Amniotic stem cell (primary cell): ENCODE measurements at places on chromosomes 4 and X.
A peak's percentile ranks its signal among the peaks of the same experiment; 100 is the strongest.

DNA sequence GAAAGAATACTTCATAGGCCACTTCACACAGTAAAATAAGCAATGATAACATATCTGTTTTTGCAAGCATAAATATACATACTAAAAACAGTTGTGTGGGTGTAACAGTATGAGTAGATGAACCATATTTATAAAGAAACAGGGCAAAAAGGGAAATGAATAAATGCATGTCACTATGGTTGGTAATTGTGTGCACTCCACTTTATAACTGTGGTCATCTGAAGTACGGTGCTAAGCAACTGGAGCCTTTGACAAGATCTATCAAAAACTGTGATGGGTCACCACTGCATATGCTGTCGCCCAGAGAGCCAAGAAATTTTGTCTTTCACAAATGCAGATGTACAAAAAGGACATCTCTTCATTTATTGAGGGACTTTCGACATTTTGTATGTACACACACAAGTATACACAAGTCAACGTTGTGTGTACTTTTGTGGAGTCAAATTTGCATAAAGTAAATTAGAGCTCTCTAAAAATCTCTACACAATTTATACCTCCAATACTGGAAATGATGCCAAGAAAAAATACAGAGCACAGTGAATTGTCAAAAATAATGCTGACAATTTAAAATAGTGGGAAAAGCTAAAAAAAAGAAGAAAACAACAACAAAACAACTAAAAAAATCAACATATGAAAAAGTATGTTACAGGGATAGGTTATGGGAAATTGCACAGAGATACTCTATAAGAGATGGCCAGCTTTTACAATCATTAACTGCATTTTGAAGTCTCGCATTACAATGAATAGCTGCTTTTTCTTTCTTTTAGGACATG, 123.1 kb upstream of the ENPEP start:
- no peak for DNase-seq

DNA sequence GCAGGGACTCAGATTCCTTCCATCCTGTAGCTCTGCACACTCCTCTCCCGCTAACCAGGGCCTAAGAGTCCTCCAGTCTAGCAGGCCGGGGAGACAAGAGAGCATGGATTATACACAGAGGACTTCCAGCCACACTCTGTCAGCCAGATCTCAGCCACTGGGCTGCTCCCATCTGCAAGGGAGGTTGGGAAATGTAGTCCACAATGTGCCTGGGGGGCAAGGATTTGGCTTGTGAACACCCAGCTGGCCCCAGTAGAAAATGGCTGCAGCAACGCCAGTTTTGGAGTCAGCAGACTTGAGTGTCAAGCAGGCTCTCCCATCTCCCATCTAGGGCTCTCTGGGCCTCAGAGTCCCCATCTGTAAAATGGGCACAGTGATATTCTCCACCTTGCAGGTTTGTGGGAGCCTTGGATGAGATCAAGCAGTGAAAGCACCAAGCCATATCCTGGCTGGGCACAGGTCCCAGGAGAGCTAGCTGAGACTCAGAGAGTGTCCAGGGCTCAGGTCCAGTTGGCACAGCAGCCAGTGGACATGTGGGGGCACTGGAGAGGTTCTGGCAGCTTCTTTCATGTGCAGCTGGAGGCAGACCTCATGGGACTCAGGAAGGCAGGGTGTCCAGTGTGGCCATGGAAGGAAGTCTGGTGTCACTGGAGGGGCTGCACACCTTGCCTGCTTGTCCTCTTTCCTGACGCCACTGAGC, 14.6 kb downstream of the PSAPL1 start:
- DNase-seq, result no peak

GRCh38 chr4:90689739-90690138, 562.5 kb downstream of the CCSER1 start:
- no peak for DNase-seq

GRCh38 chr4:164413743-164414142, 340.2 kb upstream of the SMIM31 start:
- no peak for DNase-seq

- DNase-seq, result no peak
These were observed 95.6 kb upstream of the CBR4 start for GRCh38 chr4:169105620-169106019.

DNA sequence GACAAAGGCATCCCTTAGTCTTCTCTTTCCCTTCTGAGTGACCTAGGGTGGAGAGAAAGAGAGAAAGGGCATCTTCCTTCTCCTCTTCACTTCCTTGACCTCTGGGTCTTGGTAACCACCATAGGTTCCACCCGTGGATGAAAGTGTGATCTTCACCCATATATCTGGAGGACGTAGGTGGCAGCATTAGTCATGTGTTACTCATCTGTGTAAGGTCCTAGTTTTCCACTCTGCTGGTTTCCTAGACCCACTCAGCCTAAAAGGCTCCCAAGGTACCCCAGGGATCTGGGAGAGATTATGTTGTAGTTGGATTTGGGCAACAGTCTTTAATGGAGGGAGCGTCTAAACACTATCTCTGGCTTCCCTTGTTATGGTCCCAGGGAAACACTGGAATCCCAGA, 45.5 kb upstream of the RAB9B start:
- no peak for DNase-seq

GRCh38 chrX:17964871-17965270, 103.8 kb upstream of the RAI2 start:
- DNase-seq, result no peak

GRCh38 chr4:161256716-161257115, 907.1 kb downstream of the FSTL5 start:
- no peak for DNase-seq

GRCh38 chrX:19064175-19064574, 58.1 kb downstream of the ADGRG2 start:
- DNase-seq, result no peak

- no peak for DNase-seq
These were observed 213.7 kb downstream of the AFAP1 start for GRCh38 chr4:7725951-7726350.

DNA sequence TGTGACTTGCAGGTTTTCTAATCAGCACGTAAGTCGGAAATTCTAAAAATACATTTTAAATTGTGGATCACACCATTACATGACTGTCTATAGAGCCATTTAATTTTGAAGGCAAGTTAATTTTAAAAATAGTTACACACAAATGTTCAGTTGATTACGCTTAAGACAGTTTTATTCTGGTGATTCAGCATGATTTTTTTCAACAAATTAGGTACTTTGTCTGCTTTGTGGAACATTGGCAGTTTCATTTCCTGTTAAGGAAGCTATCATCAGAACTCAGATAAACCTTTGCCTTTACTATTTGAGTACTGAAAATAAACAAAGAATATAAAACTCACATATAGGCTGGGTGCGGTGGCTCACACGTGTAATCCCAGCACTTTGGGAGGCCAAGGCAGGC, 19.5 kb downstream of the SAT1 start:
- no peak for DNase-seq

DNA sequence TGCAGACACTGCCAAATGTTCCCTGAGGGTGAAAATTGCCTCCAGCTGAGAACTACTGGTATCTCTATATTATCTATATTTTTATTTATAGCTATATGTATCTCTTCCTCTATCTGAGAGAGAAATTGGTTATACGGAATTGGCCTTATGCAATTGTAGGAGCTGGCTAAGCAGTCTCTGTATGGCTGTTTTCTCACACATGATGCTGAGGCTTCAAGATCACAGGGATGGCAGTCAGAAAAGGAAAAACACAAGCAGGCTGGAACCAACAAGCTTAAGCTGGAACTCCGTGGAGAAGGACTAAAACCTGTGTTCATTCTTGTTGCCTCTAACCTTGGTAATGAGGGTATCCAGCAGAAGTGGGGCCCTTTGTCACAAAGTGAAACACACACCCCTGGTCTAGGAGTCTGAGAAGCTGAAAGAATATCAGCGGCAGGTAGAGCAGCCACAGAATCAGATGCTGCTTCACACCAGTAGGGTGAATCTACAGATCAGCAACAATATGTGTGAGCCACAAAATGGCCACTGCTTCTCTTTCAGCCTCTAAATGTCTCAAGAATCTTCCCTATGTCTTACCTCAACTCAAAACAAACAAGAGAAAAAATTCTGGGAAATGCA, 166.5 kb upstream of the PPP1R2C start:
- no peak for DNase-seq

DNA sequence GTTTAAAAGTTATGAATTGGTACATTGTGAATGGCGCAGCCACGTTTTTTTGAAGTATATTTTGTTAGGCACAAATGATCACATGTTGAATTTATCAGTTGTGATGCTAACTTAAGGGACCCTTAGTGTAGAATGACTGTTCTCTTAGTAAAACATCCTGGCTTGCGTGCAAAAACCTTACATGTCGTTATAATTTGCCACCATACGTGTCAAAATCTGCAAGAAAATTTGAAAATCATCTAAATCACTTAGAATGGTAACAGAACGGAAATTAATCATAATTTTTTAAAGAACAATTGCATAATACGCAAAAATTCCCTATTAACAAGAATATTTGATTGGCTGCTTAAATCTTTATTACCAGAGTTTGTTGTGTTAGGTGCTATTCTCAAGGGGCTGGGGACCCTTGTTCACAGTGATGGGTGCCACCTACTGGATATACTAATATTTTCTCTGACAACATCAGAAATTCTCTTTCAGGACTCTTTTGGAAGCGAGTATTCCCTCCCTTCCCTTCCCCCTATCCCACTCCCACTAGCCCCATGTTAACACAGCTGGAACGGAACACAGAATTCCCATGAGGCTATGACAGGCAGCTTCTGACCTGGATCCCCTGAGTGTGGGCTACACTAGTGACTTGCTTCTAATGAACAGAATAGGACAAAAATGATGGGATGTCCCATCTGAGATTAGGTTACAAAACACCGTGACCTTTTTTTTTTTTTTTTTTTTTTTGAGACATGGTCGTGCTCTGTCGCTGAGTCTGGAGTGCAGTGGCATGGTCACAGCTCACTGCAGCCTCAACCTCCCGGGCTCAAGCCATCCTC, 71.8 kb downstream of the SUPT20HL2 start:
- DNase-seq, result peak; percentile 0

- no peak for DNase-seq
These were observed 6.8 kb downstream of the MMAA start for GRCh38 chr4:145625677-145626622.

GRCh38 chr4:54800831-54801530, 143.2 kb downstream of the KIT start:
- DNase-seq, result no peak

- DNase-seq, result no peak
These were observed 14.8 kb upstream of the SPON2 start for GRCh38 chr4:1187182-1187581.

DNA sequence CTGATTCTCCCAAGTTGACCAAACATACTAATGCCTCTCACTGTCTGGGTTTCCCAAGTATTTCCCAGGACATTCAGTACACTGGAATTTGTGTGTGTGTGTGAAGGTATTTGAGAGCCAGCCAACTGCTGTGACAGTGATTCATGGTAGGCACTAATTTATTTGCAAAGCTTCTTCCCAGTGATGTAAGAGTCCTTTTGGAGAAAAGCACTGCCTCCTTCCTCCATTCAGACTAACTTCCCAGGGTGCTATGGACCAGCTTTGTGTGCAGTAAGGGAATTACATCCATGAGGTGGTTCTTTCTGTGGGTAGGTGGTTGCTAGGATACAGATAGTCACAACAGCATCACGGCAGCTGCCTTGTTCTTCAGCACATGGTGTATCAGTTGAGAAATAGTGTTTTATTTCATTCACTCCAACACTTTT, 8.7 kb downstream of the EGF start:
- peak; percentile 36 for DNase-seq

DNA sequence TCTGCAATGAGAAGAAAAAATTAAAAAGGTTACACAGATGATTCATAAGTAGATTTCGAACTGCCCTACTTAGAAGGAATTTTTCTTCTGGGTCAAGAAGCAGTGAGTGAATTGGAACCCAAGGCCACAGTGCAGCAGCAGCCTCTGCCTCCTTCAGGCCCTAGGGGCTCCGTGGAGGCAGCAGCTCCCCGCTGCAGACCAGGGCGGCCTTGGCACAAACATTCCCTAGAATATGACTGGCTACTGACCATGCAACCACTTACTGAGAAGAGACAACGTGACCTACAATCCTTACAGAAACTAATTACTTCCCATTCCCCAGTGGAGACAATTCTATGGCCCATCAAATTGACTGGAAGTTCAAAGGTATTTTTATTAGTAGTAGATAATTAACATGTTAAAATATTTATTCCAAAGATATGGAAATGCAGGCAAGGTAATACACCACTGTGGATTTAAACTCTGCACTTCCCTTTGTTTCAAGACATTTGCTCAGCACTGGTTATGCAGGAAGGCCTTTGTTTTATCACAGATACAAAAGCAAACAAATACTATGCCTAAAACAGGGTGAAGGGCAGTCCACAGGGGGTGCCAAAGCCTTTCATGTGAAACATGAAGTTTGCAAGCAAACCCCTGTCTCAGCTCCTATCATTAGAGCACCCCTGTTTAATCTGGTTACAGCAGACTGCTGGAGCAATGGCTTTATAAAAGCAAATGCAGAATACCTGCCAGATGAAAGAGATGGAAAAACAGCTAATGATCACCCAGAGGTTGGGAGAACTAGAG, 59.2 kb downstream of the PCDH19 start:
- no peak for DNase-seq

- peak; percentile 2 for DNase-seq
These were observed at the start of gene RBMX2 for GRCh38 chrX:130401415-130402207. Gene RBMX2, plus strand, starts transcription at chrX:130401987. Its CDS starts 46 bp downstream, at chrX:130402033.

DNA sequence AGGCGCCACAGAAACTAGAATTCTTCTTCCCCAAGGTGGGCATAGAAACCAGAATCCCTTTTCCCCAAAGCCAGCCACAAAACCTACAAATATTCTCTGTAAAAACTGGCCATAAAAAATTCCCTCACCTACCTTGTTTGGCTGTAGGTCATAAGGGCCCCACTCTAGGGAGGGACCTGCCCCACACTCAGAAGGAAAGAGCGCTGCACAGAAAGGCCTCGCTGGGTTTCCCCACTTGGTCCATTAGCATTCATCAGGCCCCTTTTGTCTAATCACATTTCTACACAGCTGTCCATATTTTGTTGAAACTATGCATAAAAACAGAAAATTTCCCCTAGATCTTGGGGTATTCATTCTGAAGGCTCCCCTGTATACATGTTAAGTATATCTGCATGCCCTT, 54.1 kb downstream of the PHKA2 start:
- no peak for DNase-seq

GRCh38 chr4:93178279-93178678, 650.3 kb upstream of the ATOH1 start:
- no peak for DNase-seq

DNA sequence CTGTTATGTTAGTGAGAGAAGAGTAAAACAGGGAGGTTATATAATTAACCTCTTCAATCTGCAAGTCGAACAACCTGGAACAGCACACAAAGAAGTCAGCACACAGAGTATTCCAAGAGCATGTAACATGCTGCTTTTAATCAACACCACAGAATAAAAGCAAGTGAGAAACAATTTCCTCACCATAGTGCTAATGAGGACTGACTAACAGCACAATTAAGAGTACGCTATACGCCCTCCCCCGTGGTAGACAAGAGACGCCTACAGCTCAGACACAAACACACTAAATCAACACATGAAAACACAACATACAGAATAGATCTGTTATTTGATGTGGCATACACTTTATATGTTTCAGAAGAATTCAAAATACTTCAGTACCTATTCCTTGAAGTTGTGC, 103.0 kb downstream of the PPP3CA start:
- no peak for DNase-seq
